ENCODE measurements at places on chromosomes 6 and 20. TPM values are rescaled to one million over a fixed set of nuclear protein-coding genes. Genes with fewer than 3 reads are reported as not detected.

DEFB132 gene
- polyA plus RNA-seq: not detected

- no peak for DNase-seq
These were observed 368.5 kb upstream of the ARID1B start for GRCh38 chr6:156408655-156409054.

- DNase-seq: no peak
These were observed 652.5 kb upstream of the EPHA7 start for GRCh38 chr6:94071835-94072234.

GRCh38 chr20:17541996-17542395 lies 10.8 kb upstream of the BFSP1 start:
- no peak for DNase-seq

DNA sequence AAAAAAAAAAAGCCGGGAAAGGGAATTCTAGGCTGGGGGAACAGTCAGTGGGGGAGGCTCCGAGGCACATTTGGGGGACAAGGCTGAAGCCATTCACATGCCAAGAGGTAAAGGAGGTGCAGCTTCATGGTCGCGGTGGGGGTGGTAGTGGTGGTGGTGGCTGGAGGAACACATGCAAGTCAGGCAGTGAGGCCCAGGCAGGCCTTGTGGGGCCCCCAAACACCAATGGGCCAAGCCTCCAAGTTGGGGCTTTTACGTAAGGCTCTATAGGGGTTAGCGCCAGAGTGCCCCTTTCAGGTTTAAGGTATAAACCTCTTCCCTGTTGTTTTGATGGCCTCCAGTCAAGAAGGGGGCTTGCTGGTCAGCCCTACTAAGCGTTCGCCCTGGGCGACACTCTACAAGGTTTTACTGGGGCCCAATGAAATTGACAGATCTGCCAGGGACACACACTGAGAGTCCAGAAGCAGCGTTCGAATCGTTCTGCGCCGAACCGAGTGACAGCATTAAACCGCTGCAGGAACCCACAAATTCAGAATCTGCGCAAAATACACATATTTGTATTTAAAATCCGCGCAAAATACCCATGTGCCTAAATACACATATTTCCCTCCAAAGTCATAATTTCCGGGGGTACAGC lies 818 bp upstream of the AP5S1 start:
- DNase-seq: no peak

GRCh38 chr6:63689421-63689820 lies 53.8 kb downstream of the PHF3 start:
- DNase-seq: no peak

DNA sequence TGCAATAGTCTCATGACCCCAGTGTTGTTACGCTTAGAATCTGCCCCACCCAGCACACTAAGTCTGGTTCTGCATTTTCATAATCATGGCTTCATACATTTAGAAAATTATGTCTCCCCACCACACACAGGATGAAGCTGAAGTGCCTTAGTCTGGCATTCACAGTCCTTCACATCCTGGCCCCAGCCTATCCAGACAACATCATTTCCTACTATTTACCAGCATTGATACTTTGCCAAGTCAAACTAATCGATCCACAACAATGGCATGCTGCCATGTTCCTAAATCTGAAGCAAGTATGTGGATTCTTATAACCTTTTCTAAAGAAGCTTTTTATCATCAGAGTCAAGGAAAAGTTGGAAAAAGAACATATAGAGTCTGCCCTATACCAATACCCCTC lies 132.4 kb upstream of the FBXL4 start:
- DNase-seq: no peak
